Eye (tissue), 1 donor: ENCODE measurements at places on chromosomes 12 and 14.
A peak's percentile ranks its signal among the peaks of the same experiment; 100 is the strongest.

DNA sequence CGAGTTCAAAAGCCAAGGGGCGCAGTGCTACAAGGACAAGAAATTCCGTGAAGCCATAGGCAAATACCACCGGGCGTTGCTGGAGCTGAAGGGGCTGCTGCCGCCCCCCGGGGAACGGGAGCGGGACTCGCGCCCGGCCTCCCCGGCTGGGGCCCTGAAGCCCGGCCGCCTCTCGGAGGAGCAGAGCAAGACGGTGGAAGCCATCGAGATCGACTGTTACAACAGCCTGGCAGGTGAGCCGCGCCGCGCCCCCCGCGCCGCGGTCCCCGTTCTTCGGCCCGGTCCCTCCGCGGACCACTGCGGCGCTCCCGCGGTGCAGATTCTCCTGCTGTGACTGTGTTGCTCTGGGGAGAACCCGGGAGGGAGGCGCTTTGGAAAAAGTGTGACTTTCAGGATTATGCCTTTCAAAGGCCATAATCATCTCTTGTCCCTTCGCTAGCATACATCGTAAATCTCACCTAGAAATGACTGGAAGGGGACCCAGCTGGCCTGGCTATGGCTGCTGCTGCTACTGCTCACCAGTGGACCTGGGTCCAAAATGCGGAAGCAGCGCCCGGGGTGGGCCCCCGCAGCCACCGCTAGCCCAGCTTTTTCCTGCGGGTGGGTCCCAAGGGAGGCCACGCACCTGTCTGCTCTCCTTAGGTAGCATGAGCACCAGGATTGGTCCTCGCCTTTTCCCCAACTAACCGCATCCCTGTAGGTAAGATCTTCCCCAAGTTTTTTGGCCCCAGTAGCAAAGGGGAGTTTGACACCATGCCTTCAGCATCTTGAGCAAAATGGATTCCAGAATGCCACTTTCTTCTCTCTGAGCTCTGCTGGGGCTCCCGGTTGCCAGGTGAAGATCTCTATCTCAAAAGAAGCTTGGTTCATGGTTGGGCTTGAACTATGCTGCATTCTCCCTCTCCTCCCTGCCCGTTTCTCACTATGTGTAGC is 853 bp downstream of the TTC9 start:
- peak; percentile 77 for DNase-seq

DNA sequence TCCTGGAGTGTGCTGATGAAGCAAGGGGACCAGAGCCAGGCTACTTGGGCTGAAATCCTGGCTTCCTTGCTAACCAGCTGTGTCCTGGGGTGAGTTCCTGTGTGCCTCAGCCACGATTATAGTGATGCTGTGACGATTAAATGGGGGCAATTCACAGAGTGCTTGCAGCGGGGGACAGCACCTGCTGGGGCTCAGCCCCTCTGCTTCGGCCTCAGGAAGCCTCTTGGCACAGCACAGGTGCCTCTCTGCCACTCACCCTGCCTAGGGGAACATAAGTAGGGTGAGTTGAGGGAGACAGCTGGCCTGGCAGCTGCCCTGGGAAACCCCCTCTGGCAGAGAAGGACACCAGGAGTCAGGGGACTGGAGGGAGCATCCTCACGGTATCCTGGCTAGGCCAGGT is 9.4 kb downstream of the KRT80 start:
- DNase-seq = no peak

GRCh38 chr14:59160506-59160905 is 28.0 kb upstream of the DAAM1 start:
- peak; percentile 30 for DNase-seq

DNA sequence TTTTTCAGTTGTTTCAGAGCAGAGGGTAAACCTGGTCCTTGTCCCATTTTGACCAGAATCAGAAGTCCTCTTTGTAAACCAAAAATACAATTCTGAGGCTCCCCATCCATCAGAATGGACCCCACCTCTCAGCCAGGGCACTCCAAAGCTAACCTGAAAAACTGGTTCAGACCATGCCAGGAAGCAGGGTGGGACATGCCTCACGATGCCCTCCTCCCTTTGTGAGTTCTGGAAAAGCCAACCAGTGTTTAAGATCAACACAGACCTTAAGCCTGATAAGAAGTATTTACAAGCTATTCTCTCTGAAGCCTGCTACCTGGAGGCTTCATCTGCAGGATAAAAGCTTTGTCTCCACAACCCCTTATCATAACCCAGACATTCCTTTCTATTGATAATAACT is 35.4 kb downstream of the TNFAIP2 start:
- DNase-seq = no peak

DNA sequence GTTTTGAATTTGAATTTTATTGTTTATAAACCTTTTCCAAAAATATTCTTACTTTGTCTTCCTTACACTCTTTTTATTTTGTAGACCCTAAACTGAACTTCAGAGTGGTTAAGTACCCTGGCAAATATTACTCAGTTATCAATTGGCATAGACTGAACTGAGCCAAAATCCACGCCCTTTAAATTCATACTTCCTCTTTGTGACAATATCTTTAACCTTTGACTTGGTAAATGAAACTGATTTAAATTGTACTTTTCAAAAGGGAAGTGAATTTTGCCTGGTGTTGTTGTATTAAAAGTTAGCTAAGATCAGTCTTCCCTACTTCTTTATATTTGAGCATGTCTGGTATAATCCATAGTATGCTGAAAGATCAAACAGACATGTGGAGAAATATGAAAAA is 184.3 kb upstream of the USP15 start:
- DNase-seq = no peak

DNA sequence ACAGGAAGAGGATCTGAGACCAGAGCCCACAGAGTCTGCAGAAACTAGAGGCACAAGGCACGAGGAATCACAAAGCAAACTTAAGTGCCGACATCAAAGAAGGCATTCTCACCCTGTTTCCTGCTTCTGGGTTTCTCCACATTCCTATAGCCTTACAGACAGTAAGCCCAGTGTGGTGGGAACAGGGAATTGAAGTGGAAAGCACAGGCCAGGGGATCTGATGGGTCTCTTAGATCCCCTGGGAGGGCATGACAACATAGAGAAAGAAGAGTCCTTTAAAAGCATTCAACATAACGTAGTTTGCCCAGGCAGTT is 75.6 kb upstream of the FRMD6 start:
- no peak for DNase-seq

- peak; percentile 88 for DNase-seq
Measured at GRCh38 chr14:102516531-102517391, 7.2 kb upstream of the ANKRD9 start.

DNA sequence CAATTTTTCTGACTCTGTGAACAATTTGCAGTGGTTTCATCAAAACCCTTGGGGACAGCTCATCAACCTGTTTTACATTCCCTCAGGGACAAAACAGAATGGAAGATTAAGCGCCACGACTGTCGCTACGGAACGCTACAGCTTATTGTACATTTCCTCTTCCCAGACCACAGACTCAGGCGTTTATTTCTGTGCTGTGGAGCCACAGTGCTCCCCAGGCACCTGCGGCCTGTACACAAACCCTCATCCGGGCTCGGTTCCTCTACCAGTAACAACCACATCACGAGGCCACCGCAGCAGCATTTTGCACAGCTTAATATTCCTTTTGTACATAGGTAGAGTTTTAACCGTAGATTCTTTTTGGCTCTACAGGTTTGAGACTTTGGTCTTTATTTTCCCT is 397.4 kb upstream of the OR4E1 start:
- DNase-seq = no peak

DNA sequence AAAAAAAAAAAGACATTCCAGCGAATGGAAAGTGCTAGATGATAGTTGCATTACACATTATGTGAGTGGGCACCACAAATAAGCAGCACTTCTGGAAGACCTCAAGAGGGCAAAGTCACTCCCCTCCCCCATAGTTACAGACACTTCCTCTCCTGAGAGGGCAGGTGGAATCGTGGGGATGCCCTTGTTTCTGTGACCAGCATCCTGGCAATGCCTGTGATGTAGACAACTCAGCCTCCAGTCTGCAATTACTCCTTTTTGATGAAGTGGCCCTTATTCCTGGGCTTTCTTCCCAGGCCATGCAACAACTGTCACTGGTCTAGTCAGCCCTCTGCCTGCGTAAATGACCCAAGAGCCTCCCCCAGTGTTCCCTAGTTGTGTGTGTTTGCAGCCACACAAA is 104.8 kb downstream of the VRK1 start:
- DNase-seq = no peak

DNA sequence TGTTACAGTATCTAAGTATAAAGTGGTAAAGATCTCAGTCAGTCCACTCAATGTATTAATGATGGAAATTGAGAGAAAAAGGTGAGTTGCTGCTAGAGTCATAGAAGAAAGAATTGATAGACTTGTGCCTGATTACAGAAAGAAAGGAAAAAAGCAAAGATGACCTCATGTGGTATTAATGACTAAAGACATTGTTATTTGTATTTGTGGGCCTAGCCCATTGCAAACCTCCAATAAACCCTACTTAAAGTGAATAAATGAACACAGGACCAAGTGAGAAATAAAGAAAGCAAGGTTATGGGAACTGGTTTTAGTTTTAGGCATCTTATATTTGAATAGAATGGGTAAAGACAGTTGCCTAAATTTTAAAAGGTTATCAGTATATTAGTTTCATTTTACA is 105.5 kb downstream of the SYT1 start:
- no peak for DNase-seq

DNA sequence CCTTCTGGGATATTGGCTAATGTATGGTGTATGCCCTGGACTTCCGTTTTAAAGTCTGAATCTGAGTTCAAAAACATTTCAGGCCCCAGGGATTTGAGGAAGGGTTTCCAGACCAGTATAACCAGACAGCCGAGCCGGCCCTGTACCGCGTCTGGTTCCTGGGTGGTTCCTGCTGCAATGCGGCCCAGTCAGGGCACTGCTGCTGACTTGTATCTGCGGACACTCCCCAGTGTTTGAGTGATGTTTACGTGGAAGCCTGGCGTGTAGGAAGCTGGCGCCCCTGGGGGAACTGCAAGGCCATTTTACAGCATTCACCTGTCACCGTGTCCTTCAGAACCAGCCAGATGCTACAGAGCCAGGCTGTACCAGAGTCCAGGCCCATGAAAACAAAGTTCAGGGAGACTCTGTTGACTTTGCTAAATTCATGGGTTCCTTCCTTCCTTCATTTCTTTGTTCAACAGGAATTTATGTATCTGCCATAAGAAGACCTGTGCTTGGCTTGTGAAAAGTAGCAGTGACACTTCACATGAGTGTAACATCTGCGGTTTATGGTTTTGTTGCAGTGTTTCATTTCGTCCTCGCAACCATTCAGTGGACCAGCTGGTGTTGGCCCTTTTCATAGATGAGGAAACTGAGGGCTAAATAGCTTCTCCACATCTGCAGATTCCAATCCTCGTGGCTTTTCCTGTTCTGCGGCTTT is 16.8 kb downstream of the EML1 start:
- no peak for DNase-seq

DNA sequence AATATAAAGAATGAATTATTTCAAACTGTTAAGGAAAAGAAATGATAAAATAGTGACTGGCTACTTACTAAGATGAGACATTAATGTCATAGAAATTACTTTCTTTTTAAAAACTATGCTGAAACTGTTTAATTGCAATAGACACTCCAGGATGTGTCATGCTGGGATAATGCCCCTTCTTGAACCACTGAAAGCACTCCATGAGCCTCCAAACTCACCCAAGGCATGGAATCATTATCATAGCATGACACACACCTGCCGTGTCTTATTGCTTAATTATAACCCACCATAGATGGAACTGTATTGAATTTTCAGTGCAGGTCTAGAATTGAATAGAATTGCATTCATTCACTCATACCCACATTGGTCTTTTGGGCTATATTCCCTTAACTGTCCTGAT is 4.3 kb downstream of the MBIP start:
- DNase-seq = no peak

- DNase-seq = no peak
Measured at GRCh38 chr12:52552055-52552454, 890 bp downstream of the KRT71 start.

- DNase-seq = no peak
Measured at GRCh38 chr14:61631045-61631687, 64.1 kb upstream of the HIF1A start.

- DNase-seq = no peak
Measured at GRCh38 chr12:56099787-56100186, 4.6 kb upstream of the PA2G4 start.

DNA sequence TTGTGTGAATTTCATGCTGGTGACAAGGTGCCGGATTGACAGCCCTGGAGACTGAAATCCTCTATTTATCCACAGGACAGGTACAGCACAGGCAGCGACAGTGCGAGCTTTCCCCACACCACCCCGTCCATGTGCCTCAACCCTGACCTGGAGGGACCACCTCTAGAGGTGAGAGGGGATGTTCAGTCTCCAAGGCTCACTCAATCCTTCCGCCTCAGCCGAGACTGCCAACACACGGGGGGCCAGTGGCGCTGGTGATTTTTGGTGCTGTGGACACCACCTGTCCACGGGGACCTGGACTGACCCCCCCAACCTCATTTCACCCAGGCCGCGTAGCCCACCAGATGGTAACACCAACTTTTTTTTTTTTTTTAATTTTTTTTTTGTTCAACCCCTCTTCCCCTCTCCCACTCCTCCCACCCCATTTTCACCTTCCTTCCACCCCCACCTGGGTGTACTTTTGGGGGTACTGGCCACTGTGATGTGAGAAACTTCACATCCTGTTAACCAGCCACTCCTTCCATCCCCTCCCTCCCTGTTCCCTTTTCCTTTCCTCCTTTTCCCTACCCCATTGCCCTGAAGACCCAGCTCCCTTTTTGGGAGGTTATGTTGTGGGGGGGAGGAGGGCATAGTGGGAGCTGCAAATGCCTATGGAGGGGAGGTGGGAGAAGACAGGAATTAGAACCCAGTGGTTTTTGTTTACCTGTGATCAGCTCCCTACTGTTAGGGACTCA is 12.9 kb downstream of the PCBP2 start:
- no peak for DNase-seq

- peak; percentile 67 for DNase-seq
Measured at GRCh38 chr14:94180655-94181271, 6.6 kb downstream of the PPP4R4 start.
